NCI-H1048 (cell line): ENCODE measurements at places on chromosomes 16 and 17.

DNA sequence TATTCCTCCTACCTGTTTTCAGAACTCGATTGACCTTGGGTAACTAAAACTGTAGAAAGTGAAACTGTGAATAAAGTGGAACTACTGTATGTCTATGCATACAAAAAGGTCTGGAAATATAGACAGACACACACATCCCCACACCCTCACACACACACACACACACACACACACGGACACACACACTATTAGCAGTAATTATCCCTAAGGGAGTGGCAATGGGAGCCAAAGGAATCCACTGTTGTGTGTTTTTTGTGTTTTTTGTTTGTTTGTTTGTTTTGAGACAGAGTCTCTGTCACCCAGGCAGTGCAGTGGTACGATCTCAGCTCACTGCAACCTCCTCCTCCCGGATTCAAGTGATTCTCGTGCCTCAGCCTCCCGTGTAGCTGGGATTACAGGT lies 26.6 kb upstream of the SRCIN1 start:
- no peak for DNase-seq

DNA sequence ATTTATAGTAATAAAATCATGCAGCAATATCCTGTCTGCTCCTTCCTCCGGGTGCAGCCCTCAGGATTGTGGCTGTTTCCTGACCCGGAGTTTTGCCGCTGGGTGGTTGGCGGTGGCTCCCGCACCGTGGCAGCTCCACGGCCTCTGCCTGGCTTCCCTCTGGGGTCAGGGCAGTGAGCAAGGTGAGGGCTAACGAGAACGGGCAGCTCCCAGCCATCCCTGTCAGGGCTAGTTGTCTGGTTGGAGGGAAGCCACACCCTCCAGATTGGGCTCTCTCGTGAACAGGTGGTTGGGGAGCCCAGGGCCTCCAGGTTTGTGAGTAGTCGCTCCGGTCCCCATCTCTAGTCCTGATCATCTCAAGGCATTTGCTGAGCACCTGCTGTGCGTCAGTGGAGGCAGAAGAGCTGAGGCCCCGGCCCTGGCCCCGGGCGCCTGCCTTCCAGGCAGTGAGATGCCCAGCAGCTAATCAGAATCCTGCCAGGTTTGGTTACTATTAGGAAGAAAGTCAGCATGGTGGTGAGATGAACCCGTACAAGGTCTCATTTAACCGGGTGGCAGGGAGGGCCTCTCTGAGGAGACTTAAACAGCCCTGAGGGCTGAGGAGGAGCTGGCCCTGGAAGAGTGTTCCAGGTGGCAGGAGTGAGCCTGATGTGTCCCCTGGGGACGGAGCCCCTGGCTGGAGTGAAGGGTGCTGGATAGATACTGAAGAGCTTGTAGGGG lies 2.3 kb upstream of the NUDT16L1 start:
- no peak for DNase-seq

GRCh38 chr17:83031321-83031945 lies 48.0 kb upstream of the METRNL start:
- no peak for DNase-seq

GRCh38 chr16:51057102-51057793 lies 93.8 kb downstream of the SALL1 start:
- no peak for DNase-seq

DNA sequence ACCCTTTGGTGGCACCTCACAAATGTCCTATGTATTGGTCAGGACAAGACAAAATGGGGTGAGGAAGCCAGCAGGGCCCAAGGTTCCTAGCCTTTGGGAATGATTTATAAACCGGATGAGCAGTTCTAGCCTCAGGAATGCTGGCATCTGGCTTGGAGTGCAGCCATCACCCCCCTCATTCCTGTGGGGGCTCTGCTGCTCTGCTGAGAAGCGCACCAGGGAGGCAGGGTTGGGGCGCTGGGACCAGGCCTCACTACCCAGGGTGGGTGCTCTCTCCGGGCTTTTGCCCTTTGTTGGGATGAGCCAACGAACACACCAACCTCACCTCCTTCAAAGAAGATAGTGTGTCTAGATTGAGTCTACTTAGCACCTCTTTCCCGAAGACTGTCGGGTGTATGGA lies 39.2 kb downstream of the TMEM11 start:
- no peak for DNase-seq

GRCh38 chr16:31460582-31461002 lies 1.3 kb downstream of the ARMC5 start:
- DNase-seq: no peak

GRCh38 chr17:19278729-19279128 lies 41.6 kb downstream of the EPN2 start:
- no peak for DNase-seq

- DNase-seq: no peak
Measured at GRCh38 chr17:17624741-17625140, 33.2 kb upstream of the PEMT start.

DNA sequence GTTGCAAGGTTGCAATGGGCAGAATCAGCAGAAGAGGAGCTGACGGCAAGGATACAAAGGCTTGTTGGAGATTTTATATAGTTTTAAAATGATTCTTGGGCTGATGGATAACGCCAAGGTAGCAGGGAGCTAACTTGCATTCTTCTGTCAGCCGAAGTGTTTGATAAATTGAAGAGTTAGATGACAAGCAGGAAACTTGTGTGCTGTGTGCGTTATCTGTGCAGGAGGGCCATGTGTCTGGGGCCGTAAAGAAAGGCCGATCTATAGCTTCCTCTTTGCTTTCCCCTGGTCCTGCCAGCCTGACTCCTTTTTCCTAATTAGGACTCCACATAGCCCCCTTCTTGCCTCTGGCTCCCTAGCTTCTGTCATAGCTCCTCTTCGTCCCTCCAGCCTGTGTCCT lies 6.7 kb upstream of the WWOX start:
- DNase-seq: no peak

DNA sequence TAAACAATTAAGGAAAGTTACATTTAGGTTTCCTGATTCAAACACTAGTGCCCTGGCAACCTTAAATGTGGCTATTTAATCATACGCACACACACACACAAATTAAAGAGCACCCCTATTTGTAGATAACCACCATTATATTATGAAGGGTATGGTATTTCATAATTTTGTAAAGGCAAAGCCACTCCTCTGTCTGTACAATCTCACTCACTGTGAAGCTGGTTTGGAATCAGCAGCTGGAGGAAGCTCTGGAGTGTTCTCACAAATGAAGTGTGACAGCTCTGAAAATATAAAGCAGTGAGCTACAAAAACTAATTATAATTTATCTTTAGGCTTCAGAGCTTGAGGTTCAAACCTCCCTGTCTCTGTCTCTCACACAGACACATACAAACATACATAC lies 57.9 kb upstream of the KCNJ16 start:
- DNase-seq: no peak

DNA sequence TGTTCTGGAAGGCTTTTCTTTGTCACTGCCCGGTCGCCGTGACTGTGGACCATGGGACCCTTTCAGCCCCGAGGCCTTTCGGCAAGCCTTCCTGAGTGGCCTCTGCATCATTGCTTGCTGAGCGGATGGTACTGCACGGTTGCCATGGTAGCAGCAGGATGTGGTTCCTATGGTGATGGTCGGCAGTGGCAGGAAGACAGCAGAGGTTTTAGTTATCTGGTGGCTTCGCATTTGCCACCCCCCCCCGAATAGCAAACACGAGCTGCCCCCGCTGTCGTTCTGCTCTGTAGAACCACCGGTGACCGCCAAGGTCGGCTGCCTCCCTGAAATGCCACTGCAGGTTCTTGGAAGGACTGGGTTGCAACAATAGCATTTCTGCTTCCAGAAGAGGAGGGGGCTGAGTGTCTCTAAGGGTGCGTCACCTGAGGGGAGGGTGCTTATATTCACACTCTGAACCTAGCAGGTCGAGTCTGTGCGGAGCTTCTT lies 76.6 kb downstream of the CMIP start:
- no peak for DNase-seq

DNA sequence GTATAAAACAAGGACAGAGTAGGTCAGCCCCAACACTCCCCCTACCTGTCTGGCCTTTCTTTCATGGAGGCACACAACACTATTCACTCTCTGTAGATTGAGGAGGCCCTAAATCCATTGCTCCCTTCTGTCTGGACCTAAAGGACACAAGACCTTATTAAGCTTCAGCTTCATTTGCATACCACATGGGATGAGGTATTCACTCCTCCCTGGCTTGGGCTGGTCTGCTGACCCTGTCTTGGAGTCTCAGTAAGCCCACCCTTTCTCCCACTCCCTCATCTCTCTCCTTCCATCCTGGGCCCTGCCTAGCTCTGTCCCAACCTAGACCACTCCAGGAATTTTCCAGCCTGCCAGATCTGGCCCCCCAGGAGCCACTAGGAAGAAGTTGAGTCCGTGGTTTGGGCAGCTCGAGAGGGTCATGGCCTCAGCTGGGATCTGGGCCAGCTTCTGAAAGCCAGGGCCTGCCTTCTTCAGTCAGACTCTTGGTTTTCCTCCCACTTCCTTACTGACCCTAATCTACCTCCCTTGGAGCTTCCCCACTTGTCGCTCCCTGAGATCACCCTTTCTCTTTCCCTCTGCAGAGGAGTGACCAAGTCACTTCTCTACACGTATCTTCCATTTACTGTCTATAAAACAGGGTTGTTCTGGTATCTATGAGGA lies 6.5 kb upstream of the LLGL1 start:
- DNase-seq: no peak

GRCh38 chr16:89197033-89197632 lies 3.2 kb downstream of the SLC22A31 start:
- no peak for DNase-seq

DNA sequence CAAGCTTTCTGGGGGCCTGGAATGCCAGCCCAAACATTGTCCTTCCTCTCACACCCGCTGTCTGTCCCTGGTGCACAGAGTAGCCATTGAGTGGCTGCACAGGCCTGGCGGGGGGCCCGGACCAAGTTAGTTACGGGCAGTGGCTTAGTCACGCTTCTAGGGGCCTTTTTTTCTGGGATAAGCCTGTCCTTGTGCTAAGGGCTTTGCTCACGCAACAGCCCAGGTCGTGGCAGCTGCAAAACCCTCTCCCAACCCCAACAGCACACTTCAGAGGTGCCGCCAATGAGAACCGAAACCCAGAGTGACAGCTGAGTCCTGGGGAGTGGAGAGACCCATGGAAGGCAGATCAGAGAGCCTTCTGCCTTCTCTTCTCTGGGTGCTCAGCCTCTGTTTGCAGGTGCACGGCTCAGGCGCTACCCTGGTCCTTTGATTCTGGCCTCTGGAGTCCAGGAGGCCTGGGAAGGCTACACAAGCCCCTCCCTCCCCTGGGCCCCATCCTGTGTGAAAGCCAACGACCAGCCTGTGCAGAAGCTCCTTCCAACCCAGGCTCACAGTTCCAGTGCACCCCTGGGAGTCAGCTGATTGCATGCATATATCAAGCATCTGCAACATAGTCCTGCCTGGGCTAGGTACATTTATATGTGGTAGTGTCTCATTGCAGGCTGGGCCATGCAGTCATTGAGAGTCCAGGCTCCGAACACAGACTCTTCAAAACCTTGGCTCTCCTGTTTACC lies 9.1 kb downstream of the WSCD1 start:
- DNase-seq: no peak

DNA sequence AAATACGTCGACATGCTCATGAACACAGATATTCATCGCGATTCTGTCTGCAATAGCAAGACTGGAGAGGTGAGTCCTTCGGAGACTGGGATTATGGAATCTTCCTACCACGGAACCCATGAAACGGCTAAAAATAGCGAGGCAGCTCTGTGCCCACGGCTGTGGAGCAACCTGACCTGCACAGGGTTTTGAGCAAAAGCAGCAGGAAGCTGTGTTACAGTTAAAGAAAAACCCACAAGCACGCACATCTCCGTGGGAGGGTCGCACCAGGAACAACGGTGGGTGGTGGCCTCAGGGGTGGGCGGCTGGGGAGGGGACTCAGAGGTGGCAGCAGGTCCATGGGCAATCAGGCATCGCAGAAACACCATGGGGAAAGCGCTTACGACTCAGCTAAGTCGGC lies 24.8 kb downstream of the SLC38A10 start:
- DNase-seq: no peak

- DNase-seq: no peak
Measured at GRCh38 chr16:85054948-85055492, 27.4 kb downstream of the KIAA0513 start.

- no peak for DNase-seq
Measured at GRCh38 chr17:74749279-74750038, 1.0 kb downstream of the NHERF1 start.

DNA sequence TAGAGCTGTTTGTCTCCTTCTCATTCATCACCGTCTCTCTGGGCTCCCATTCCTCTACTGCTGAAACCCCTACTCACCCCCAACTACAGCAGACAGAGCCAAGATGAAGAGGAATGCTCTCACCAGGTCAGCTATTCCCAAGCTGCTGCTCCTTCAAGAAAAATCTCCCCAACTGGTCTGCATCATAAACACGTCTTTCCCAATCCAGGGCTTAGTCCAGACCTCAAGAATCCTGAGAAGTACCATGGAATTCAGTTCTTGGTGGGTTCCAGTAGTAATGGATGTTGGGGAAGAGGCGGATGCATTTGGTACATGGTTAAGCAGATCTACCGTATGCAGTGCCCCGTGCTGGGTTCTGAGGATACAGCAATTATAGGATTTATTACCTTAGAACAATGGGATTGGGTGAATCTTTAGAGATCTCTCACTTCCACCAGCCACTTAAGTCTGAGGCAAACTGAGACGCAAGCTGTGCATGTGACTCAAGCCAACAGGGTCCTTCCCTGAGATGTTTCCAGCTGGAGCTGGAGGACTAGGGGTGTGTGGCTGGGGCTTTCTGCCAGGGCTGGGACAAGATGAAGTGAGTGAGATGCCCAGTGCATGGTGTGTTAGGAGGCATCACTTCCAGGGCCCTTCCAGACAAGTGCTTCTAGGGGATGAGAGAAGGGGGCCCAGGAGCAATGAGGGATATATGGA lies 232.7 kb upstream of the CDH5 start:
- no peak for DNase-seq

DNA sequence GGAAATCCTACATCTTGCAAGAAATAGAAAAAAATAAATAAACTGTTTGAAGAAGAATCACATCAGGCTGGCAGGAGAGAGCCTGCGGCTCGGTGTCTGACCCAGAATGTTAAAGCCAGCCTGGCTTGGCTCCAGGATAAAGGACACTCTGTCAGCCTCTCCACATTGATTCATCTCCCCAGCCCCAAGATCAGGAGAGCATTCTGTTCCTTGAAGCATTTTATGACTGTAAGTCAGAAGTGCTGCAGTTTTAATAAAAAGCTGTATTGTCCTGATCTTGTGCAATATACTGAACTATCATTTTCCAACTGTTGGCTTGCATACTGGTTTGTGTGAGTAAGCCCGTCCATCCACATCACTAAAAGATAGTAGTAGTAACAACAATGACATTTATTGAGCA lies 426.6 kb downstream of the HAPSTR1 start:
- no peak for DNase-seq

- no peak for DNase-seq
Measured at GRCh38 chr17:21313320-21313719, 28.8 kb downstream of the MAP2K3 start.

- DNase-seq: no peak
Measured at GRCh38 chr16:89100601-89101302, 7.1 kb downstream of the ACSF3 start.
